Foreskin fibroblast (primary cell): ENCODE measurements at places on chromosomes 16 and 17.

- DNase-seq = peak; percentile 67
Observed at GRCh38 chr16:15642557-15643047, 352 bp downstream of the MARF1 start.

GRCh38 chr16:81136390-81137335, 40.5 kb upstream of the GCSH start:
- DNase-seq = peak; percentile 67

DNA sequence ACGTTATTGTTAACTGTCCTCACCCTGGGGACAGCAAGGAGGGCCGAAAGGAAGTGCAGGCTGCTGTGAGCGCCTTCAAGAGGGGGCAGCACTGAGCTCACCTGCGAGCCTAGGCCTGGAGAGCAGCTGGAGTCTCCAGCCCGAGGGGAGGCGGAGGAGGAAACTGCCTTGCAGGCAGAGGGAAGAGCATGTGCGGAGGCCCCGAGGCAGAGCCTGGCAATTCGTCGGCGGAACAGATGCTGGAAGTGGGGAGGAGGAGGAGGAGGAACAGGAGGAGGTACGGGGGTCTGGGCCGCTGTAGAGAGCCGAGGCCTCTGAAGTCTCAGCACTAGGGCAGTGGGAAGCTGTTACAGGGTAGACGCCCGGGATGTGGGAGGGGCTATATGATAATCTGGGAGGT, 49.6 kb upstream of the PLCG2 start:
- no peak for DNase-seq

DNA sequence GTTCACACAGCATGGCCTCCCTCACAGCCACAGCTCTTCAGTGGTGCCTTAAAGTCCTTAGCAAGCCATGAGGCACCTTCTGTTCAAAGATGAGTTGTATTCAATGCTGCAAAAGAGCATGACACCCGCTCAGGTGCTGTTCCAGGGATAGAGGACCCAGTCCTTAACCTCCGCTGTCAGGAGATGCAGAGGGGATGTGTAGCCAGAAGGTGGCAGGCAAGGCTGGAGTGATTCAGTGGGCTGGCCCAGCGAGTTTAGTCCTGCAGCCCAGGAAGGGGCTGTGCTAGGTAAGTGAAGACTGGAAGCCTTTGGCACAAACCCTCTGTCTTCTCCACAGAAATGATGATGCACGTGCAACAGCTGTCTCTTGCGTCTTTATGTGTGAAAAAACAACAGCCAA, 25.0 kb upstream of the ADAM11 start:
- DNase-seq = no peak

GRCh38 chr17:66412857-66413558, 110.6 kb downstream of the PRKCA start:
- DNase-seq = no peak

GRCh38 chr16:12580809-12581208, 222.9 kb downstream of the CPPED1 start:
- no peak for DNase-seq

- DNase-seq = no peak
Observed at GRCh38 chr16:84635702-84636101, 12.6 kb upstream of the KLHL36 start.

DNA sequence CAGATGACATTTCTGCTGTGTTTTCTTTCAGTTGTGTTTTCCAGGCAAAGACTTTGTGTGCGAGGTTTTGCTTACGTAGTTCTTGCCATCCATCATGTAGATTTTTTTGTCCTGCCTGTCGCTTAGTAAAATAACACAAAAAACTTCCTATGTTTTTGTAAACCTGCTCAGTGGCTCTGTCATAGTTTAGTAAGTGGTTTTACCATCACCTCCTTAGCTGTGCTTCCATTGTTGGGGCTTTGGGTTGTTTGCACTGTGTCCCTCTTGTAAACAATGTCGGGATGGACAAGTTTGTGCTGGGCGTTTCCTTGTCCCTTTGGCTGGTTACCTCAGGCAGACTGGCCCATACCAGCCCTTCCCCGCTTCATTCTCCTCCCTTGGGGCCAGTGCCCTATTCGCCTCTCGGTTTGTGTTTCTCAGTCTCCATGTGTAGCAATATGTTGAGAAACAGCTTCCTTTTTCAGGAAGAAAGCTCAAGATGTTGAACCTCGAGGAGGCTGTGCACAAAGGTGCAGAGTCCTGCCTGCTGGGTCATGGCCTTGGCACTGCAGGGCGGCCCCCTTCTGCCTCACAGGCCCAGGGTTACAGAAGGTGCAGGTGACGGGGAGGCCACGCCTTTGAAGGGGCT, 74.6 kb downstream of the KSR1 start:
- DNase-seq = no peak

GRCh38 chr16:79943736-79944135, 343.2 kb upstream of the MAF start:
- no peak for DNase-seq

- DNase-seq = peak; percentile 38
Observed at GRCh38 chr17:78142119-78142861, 3.9 kb upstream of the C17orf99 start.

DNA sequence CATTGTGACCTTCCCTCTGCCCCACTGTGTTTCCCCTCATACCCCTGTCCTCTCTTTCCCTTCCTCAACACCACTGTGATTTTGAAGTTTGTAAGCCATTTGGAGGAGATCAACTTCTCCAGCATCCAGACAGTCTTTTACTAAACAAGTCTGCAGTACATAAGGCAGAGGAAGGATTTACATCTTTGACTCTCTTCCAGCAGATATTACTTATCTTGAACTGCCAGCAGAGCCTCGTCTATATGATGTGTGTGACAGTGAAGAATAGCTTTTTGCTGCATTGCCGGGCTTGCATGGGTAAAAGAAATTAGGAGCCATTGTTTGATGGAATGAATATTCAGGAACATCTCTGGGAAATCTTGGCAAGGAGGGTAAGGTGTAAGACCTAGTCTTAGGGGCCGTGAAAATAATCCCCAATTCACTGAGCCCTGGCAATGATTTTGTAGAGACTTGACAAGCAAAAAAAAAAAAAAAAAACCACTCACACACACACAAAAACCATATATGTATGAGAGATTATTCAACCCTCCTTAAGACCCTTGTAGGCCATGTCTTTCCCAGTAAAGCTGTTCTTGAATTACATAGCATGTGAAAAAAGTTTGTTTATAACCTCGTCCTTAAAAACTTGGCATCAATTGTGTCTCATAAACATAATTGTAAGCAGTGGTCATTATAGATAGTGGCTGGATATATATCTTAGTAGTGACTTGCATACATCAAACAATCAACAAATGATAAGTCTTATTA, 903.9 kb downstream of the CDH11 start:
- no peak for DNase-seq

DNA sequence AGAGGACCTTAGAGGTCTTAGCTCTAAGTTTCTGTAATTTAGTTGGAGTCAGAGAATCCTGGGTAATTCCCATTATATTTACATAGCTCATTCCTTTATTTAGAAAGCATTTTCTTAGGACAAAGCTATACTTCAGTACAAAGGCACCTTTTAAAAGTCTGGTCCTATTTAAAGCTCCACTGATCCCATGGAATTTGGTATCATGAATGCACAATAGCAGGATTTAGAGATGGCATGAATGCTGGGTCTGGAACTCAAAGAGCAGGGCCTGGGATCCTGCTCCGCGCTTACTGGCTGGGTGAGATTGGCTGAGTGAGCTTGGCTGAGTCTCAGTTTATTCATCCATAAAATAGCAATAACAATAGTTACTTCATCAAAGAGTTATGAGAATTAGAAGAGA, 4.8 kb downstream of the KRT23 start:
- DNase-seq = no peak

DNA sequence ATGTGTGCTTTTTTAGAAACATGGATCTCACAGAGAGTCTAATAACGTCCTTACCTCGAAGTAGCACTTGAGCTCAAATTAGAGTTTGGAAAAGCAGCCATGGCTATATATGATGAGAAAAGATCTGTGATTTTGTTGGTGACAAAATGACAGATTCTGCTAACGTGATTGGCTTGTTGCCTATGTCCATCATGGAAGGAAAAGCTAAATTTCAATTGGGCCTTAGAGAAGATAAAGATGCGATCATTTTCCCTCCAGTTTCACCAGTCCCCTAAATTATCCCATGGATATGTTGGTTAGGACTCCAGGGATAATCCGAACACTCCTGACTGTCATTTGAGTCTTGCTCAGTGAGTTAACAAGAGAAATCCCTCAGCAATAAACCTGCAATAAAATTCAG, 175.8 kb downstream of the C16orf95 start:
- no peak for DNase-seq

DNA sequence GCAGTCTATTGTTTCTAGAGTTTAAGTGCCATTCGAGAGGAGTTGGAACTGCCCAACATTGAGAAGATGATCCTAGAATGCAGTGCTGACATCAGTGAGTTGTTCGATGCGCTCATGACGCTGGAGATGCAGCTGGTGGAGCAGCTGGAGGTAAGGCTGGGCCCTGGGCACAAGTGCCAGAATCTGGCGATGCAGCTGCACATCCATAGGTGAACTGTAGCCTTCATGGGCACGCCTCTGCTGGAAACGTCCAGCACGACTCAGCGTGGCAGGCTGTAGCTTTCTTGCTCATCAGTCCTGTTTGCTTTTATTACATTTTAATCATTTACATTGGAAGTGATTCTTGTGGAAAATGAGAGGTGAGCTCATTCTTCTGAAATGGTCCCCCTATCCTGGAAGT, 31.7 kb downstream of the DRC3 start:
- DNase-seq = no peak

DNA sequence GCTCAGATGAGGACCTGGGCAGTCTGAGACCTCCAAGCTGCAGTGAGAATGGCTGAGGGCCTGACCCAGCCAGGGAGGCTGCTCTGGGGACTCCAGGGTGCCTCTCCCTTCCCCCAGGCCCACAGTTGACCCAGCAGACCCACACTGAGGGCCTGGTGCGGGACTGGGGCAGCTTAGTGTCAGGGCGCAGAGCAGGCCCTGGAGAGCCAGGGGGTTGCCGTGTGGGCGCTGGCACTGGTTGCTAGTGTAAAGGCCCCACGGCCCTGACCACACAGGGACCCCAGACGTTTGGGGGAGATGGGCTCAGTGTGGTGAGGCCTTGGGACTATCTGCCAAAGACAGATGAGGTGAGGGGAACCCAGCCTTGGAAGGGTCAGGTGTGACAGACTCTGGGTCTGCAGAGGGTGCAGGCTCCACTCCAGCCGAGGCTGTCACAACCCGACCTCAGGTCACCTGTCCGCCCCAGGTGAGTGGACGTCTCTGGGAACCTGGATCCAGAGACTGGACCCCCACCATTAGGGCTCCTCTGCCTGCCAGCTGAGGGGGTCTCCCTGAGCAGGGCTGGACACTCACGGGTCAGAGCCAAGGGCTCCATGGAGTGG, 50.8 kb upstream of the GNG13 start:
- no peak for DNase-seq

- no peak for DNase-seq
Observed at GRCh38 chr16:49346459-49346858, 27.1 kb upstream of the C16orf78 start.

GRCh38 chr17:40015005-40015997, at the start of gene CSF3:
TSS of gene CSF3 (plus strand) at chr17:40015440. CDS start at chr17:40015475, 35 bp downstream.
- peak; percentile 43 for DNase-seq
